ENCODE measurements at places on chromosomes 12 and 14. TPM values are rescaled to one million over a fixed set of nuclear protein-coding genes. Genes with fewer than 3 reads are reported as not detected.

DNA sequence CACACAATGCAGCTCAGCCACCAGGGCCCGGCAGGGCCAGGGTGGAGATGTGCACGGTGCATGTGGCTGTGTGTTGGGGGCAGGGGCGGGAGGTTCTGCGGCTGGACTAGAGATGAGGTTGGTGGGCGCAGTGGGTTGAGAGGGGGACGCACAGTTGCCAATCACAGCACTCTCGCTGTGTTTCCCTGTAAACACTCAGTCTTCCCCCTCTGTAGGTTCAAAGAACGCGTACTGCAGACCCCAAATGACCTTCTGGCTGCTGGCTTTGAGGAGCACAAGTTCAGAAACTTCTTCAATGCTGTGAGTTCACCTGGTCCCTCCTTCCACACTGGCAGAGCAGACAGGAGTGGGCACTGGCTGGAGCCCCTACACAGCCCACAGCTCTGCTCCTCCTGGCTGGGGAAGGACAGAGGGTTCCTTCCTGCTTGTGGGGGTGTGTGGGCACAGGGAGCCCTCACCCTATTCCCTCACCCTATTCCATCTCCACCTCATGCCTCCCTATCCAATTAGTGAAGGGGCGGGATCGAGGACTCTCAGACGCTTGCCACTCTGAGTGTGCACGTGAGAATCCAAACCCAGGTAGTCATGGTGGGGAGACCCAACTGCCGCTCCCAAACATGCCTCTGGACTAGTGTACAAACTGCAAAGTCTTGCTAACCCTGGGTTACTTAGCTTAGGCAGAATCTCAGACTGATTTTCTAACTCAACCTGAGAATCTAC lies 17.8 kb downstream of the OTUB2 start:
- no peak for DNase-seq

DNA sequence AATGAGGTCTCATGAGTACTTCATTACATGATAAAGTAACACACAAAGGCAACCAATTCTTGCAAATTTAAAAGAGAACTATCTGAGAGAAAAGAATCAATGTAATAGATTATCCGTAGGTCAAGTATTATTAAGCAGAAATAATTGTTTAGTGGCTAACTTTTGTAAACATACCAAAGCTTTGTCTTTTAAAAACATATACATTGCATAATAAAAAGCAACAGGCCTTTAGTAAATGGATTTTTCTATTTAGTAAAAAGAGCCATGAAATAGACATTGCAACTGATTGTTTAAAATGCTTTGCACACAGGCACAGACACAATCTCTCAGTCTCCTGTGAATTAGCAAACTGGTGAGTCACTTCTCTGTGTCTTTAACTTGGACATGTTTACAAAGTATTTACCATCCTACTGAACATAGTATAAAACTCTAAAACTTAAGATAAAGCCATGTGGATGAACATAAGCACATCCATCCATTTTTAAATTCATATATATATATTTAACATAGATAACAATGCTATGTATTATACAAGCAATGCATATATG lies 518.7 kb upstream of the MGAT4C start:
- no peak for DNase-seq

The TRIP11 gene
- 50.2 TPM for total RNA-seq

- no peak for DNase-seq
These were observed 1.5 kb downstream of the CLECL1 start for GRCh38 chr12:9731393-9731792.

The SERPINA9 gene
- not detected for total RNA-seq

- DNase-seq, result no peak
These were observed 230.5 kb downstream of the PCNX1 start for GRCh38 chr14:71137536-71138447.

GRCh38 chr12:47270782-47271664 lies 191.3 kb upstream of the AMIGO2 start:
- DNase-seq, result peak; percentile 53

DNA sequence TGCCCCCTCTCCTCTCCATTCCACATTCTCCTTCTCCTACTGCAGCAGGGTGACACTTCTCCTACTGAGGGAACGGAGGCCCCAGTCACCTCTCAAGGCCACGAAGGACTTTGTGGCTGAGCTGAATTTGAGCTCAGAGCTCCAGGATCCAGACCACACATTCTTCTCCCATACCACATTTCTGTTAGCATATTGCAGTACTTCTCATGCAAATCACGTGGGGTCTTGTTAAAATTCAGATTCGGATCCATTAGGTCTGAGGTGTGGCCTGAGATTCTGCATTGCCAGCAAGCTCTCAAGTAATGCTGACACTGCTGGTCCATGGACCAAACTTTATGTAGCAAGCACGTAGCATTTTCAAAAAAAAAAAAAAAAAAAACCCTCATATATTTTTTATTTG lies 9.6 kb upstream of the IFI27L2 start:
- DNase-seq, result no peak

The GPR84 gene
- total RNA-seq, result not detected

DNA sequence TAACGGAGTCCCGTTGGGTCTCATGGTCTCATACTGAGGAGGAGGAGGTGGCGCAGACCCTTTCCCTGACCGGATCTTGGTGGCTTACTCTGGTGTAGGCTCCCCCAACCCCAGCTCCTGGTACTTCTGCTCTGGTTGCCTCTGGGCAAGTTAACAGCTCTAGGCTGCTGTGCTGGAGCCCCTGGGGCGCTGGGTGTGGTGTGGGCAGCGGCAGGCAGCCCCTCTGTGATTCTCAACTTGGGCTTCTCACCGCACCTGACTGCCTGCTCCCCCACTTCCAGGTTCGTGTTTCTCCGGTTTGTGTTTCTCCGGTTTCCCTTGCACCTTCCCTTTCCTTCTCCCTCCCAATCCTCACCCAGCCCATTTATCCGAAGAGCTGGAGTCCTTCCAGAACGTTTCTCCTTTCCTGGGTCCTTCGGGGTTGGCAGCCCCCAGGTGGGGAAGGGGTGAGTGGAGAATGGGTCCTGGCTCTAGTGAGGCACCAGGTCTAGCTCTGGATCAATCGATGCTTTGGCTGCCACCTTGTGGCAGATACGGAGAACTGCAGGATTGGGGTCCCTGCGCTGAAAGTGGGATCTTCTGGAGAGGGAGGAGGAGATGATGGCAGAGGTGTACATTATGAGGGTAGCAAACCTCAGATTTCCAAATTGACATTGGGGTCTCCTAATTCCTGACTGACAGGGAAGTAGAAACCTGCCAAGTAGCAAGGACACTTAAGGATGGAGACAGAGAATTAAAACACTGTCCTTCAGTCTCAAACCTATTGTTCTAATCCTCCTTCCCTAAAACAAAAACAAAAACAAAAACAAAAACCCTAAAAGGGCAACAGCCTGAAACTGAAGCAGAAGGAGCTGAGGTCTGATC lies 8.3 kb downstream of the CISTR start:
- DNase-seq, result peak; percentile 66

The CPNE6 gene
- total RNA-seq, result not detected

DNA sequence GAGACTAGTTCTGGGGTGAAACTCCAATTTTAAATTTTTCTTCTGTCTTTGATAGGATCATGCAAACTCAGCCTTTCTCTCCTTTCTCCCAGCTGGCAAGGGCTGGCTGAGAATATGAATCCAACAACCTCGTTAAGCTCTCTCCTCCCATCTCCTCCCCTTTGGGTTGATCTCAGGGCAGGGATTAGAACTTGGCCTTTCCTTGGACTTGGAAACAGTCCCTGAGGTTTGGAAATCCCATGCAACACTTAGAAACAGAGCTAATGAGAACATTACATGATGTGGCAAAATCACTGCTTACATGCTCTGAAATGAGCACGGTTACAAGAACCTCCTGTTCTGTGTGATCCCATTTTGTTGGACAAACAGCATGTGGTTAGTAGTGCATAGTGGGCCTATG lies 31.6 kb downstream of the ACACB start:
- DNase-seq, result no peak

Measured in Calu3 (cell line).